ENCODE measurements at places on chromosomes 11 and 22. TPM values are rescaled to one million over a fixed set of nuclear protein-coding genes. Genes with fewer than 3 reads are reported as not detected.

DNA sequence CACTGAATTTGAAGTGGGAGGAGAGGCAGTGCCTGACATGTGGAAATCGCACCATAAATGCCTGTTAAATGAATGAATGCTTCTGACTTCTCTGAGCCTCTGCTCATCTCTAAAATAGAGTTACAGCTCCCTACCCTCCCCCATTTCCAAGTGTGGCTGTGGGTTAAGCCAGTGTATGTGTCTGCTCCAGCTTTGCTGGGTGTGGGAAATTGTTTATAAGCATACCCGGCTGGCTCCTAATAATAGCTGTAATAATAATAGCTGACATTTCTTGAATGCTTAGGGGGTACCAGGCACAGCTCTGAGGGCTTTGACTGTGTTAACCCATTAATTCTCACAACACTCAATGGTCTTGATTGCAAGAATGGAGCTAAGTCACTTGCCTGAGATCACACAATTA lies 7.0 kb upstream of the FCHSD2 start:
- no peak for DNase-seq

GRCh38 chr11:111378861-111379601 lies at the start of gene POU2AF1:
Gene POU2AF1 (minus strand): TSS chr11:111379275. CDS start chr11:111379177, 98 bp downstream.
- DNase-seq: peak; percentile 74

GRCh38 chr11:123755344-123755743 lies 1.0 kb upstream of the OR6X1 start:
- DNase-seq: no peak

DNA sequence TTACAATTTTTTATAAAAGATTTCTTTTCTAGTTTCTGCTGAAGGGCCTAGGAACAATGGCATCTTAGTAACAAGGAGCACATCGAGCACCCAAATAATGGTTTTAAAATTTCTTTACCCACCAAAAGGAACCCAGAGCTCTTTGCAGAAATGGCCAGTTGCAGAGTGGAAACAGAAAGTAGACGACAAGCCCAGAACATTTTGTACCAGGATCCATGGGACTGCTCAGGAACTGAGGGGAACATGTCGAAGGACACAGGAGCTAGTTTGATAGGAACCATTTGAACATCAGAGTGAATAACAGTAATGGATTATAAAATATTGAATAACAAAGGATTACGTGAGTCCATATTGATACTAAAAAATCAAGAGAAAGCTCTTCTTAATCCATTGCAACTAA lies 17.3 kb downstream of the PANX1 start:
- no peak for DNase-seq

The NXPE1 gene
- total RNA-seq: not detected

The GLB1L2 gene
- 10.2 TPM for total RNA-seq

The CLMP gene
- 0.11 TPM for total RNA-seq

The MRGPRF gene
- total RNA-seq: not detected

DNA sequence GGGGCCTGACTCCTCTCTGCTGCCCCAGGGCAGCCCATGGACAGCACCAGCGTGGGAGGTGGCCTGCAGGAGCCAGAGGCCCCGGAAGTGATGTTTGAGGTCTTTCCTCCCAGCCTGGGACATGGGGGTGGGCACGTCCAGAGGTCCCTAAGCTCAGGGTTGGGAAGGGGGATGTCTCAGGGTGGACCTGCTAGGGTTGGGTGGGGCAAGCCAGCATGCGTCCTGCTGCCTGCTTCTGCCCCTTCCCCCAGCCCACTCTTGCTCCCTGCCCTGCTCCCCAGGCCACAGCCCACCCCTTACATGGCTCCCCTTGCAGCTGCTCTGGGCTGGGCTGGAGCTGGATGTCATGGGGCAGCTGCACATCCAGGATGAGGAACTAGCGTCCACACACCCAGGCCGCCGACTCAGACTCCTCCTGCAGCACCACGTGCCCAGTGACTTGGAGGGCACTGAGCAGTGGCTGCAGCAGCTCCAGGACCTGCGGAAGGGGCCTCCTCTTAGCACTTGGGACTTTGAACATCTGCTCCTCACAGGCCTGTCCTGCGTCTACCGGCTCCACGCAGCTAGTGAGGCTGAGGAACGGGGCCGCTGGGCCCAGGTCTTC lies 1.3 kb downstream of the FAM180B start:
- DNase-seq: no peak

DNA sequence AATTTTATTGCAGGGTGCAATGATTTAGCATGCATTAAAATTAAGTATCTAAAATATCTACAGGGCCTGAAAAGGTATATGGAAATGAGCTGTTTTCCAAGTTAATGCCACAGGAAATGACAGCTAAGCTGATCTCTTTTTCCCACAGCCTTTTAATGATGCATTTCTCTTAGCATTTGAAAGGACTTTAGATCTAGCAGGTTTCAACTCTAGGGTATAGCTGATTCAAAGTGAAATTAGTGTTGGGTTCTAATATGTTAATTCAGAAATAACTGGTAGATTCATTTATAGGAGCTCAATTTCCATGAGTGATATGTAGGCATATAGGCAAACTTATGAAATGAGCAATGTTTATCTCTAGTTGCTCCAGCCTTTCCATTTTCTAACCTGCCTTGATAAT lies 274.2 kb downstream of the CASP12 start:
- no peak for DNase-seq

All from activated T-cell treated with anti-CD3 and anti-CD28 coated beads, Interleukin-2, amount 50 U/mL, for 4 hours (primary cell).